Activated CD8-positive, alpha-beta T cell treated with anti-CD3 and anti-CD28 coated beads for 36 hours (primary cell): ENCODE measurements at places on chromosomes 1 and 21. TPM values are rescaled to one million over a fixed set of nuclear protein-coding genes. Genes with fewer than 3 reads are reported as not detected.

DNA sequence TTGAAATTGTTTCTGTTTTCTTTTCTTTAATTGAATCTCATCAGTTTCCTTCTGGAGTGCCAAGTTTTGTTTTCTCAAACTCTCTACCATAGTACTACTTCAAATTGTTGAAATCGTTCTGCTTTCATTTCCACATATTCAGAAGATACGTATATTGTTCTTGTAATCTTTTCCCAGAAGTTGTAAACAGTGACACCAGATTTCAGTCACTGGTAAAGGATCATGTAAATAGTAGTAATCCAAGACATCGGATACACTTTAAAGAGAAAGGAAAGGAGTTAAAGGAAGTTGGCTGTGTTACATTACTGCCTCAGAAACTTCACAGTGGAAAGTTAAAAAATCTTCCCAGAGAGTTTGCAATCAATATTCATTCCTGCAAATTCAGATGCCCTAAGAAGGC, 67.5 kb downstream of the RGL1 start:
- no peak overlapping the region for H3K27ac ChIP-seq
- H3K36me3 ChIP-seq, result no peaks in the 10 kb centered on the region
- DNase-seq, result no peak
- H3K4me1 ChIP-seq, result peaks cover 11% of the 10 kb centered on the region

DNA sequence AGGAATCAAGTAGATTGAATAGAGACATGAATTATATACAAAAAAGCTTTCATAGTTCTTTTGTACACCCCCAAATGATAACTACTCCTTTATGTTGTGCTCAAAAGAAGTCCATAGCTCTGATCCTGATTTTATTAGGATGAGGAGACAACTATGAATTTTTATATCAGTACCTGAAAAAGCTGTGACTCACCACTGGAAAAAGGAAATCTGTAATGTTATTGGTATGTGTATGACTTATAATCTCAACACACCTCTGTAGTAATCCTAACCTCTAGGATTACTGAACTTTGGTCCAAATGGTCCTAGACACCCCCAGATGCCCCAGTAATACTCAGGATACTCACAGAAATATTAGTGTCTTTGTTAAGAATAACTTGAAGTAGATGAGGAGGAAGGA, 10.2 kb downstream of the PRKAB2 start:
- no peak for DNase-seq
- H3K4me1 ChIP-seq, result no peaks in the 10 kb centered on the region
- no peaks in the 10 kb centered on the region for H3K27me3 ChIP-seq
- peaks cover 32% of the 10 kb centered on the region for H3K36me3 ChIP-seq
- no peak overlapping the region for H3K27ac ChIP-seq

DNA sequence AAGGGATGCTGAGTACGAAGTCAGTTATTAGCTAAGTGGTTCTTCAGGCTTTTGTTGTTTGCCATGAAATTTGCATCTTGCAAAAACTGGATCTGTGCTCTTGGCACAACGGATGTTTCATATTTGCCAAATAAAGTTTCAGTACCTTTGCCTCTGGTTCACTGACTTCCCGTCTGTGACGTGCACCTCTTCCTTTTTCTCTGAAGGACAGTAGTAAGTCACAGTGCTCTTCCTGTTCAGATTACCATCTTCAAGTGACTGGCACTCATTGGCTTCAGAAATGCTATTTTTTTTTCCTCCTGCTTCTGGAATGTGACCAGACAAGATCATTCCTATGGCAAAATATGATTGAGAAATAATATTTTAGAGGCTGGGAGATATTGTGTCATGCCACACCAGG, 75.9 kb upstream of the GREM2 start:
- H3K4me1 ChIP-seq, result peaks cover 5% of the 10 kb centered on the region
- DNase-seq, result peak; percentile 15
- no peaks in the 10 kb centered on the region for H3K27me3 ChIP-seq
- no peak overlapping the region for H3K4me3 ChIP-seq

- no peaks in the 10 kb centered on the region for H3K27me3 ChIP-seq
- no peak overlapping the region for H3K4me3 ChIP-seq
- DNase-seq, result no peak
Measured at GRCh38 chr21:46543306-46543705, 61.6 kb downstream of the S100B start.

DNA sequence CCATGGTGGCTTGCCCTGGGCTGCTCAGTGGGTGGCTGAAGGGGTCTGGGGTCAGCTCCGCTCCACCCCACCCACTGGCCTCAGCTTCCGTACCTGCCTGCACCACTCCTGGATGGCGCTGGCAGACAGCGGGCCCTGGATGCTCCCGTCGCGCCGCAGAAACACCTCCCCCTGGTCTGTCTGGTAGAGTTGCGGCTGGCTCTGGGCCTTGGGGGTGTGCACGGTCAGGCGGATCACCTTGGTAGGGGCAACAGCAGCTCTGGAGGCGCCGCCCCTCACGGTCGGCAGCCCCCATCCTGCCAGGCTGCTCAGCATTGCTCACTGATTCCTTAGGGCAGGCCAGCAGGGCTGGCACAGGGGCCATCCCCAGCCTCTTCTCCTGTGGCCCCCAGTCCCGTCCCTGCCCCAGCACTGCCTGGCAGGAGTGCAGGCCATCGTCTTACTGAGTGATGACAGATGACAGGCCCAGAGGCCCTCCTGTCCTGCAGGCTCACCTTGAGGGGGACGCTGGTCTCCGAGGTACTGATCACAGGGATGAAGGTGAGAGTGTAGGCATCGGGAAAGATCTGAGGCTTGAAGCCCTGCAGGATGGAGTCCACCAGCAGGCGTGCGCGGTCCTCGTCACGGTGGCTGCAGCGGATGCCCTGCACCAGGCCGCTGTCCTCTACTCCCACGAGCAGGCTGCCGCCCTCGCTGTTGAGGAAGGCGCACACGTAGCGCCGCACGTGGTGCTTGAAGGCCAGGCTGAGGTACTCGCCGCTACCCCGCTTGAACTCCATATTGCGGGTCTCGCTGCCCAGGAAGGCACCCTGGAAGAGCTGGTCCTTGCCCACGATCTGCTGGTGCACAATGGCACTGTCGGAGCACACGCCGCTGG, 4.1 kb downstream of the SLFNL1 start:
- H3K4me1 ChIP-seq, result peaks cover 13% of the 10 kb centered on the region
- peaks cover 26% of the 10 kb centered on the region for H3K36me3 ChIP-seq
- H3K27ac ChIP-seq, result no peak overlapping the region
- no peak overlapping the region for H3K4me3 ChIP-seq
- H3K27me3 ChIP-seq, result no peaks in the 10 kb centered on the region

DNA sequence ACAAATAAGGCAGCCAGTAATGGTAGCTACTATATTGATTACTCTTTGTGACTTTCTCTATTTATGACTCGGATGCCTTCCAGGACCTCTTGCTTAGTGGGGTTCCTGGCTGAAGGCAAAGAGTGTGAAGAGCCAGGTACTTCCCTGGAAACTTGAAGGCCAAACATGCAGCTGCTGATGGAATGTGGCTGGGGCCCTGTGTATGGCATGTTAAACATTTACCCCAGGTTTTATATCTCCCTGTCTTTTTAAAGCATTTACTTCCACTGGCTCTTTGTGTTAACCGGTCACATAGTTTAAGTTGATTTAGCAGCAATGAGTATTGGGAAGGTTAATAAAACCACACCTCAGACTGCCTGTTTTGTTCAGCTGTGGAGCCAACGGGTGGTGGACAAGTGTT, 45.7 kb upstream of the PAXBP1 start:
- no peaks in the 10 kb centered on the region for H3K27me3 ChIP-seq
- no peak overlapping the region for H3K4me3 ChIP-seq
- no peak overlapping the region for H3K27ac ChIP-seq
- no peak for DNase-seq
- no peaks in the 10 kb centered on the region for H3K4me1 ChIP-seq
- H3K36me3 ChIP-seq, result peaks cover 2% of the 10 kb centered on the region

GRCh38 chr1:153349363-153350320, 1.0 kb upstream of the PGLYRP4 start:
- no peaks in the 10 kb centered on the region for H3K36me3 ChIP-seq
- H3K27me3 ChIP-seq, result peaks cover 17% of the 10 kb centered on the region
- H3K27ac ChIP-seq, result no peak overlapping the region
- H3K4me3 ChIP-seq, result no peak overlapping the region

DNA sequence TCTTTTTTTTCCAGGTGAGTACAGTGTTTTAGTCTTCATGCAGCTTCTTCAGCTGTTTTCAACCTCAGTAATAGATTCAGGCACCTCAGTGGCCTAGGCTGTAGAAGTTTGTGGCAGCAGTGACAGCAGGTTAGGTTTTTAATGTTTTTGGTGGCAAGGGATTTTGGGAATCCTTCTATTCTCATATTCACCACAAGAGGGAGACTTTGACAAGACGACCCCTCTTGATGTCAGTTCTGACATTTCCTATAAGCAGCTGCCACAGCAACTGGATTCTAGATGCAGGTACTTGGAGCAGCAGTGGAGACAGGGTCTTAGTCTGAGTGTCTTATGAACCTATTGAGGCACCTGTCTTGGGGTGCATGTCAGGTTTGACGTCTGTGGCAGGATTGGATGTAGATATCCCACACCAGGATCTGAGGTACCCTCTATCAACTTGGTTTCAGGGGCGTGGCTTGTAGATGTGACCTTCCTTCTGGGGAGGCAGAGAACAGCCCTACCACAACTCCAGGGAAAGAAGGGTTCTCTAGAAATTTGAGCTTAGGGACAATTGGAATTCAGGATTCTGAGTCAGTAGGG, 1104.2 kb upstream of the TMPRSS15 start:
- H3K4me1 ChIP-seq, result no peaks in the 10 kb centered on the region
- no peak overlapping the region for H3K27ac ChIP-seq
- no peaks in the 10 kb centered on the region for H3K27me3 ChIP-seq
- H3K36me3 ChIP-seq, result no peaks in the 10 kb centered on the region
- no peak for DNase-seq

GRCh38 chr1:194004146-194004545, 817.7 kb upstream of the B3GALT2 start:
- no peak overlapping the region for H3K27ac ChIP-seq
- no peaks in the 10 kb centered on the region for H3K36me3 ChIP-seq
- no peak for DNase-seq
- no peak overlapping the region for H3K4me3 ChIP-seq
- H3K27me3 ChIP-seq, result no peaks in the 10 kb centered on the region

- H3K27me3 ChIP-seq, result no peaks in the 10 kb centered on the region
- peaks cover 4% of the 10 kb centered on the region for H3K4me1 ChIP-seq
- DNase-seq, result no peak
- H3K4me3 ChIP-seq, result no peak overlapping the region
- H3K27ac ChIP-seq, result no peak overlapping the region
- H3K36me3 ChIP-seq, result peaks cover 27% of the 10 kb centered on the region
Measured at GRCh38 chr21:41805038-41805437, 38.2 kb upstream of the RIPK4 start.

DNA sequence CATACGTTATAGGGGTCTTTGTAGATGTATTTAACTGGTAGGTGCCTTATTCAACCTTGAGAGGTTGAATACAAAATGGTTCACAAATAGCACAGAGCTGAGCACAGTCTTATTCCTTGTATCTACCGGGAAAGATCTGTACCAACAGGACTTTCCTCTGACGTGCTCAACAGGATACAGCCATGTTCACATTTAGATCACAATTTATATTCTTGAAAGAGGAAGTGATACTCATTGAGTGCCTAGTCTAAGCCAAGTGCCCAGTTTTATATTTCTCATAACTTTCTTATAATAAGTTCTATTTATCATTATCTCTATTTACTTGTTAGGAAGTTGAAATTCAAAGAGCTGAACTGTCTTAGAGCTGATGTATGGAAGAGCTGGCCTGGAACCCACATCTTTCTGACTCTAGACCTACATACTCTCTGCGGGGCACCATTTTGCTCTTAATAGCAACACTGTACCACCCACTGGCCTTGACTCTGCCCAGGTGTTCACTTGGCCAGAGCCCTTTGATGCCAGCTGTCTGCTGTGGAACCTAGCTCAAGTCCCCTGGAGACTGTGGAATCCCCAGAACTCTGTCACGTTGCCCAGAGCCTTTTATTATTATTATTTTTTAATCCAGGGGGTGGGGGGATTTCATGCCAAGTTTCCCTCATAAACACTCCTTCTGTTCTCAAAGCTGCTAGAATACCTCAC, 156.2 kb downstream of the TPR start:
- no peaks in the 10 kb centered on the region for H3K4me1 ChIP-seq
- DNase-seq, result no peak
- no peaks in the 10 kb centered on the region for H3K36me3 ChIP-seq
- H3K4me3 ChIP-seq, result no peak overlapping the region
- no peak overlapping the region for H3K27ac ChIP-seq
- H3K27me3 ChIP-seq, result peaks cover 3% of the 10 kb centered on the region

- no peak overlapping the region for H3K4me3 ChIP-seq
- H3K27me3 ChIP-seq, result peaks cover 5% of the 10 kb centered on the region
- no peaks in the 10 kb centered on the region for H3K4me1 ChIP-seq
- no peak overlapping the region for H3K27ac ChIP-seq
- no peak for DNase-seq
- no peaks in the 10 kb centered on the region for H3K36me3 ChIP-seq
Measured at GRCh38 chr1:14697353-14697752, 98.9 kb downstream of the KAZN start.

DNA sequence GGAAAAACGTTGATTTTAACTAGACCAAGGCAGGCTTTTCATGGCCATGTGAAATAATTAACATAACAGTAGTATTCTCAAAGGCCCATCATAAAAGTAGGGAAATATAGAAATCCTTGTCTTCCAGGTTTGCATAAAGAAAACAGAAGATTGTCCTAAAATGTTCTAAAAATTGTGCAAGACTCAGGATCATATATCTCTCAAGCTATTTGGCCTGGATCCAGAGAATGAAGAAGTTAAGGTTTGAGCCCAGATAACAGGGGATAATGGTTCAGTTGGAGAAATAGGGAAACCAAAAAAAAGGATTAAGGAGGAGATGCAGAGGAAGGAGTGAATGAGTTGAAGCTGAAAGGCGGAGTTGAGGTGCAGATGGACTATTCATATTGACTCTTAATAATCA, 555.5 kb upstream of the NR5A2 start:
- no peak overlapping the region for H3K27ac ChIP-seq
- no peak overlapping the region for H3K4me3 ChIP-seq
- H3K27me3 ChIP-seq, result peaks cover 2% of the 10 kb centered on the region
- H3K4me1 ChIP-seq, result no peaks in the 10 kb centered on the region
- DNase-seq, result no peak

GRCh38 chr1:58809325-58810010, 25.6 kb upstream of the JUN start:
- H3K27me3 ChIP-seq, result no peaks in the 10 kb centered on the region
- no peak for DNase-seq
- no peaks in the 10 kb centered on the region for H3K36me3 ChIP-seq
- no peak overlapping the region for H3K4me3 ChIP-seq
- H3K4me1 ChIP-seq, result peaks cover 31% of the 10 kb centered on the region
- no peak overlapping the region for H3K27ac ChIP-seq

GRCh38 chr1:60388092-60388987, 314.8 kb upstream of the C1orf87 start:
- H3K27me3 ChIP-seq, result peaks cover 1% of the 10 kb centered on the region
- DNase-seq, result no peak
- no peak overlapping the region for H3K4me3 ChIP-seq
- H3K4me1 ChIP-seq, result no peaks in the 10 kb centered on the region
- no peaks in the 10 kb centered on the region for H3K36me3 ChIP-seq
- H3K27ac ChIP-seq, result no peak overlapping the region

The ADGRL4 gene
- total RNA-seq, result not detected

The FCRL4 gene
- not detected for total RNA-seq

The TLR5 gene
- 0.38 TPM for total RNA-seq

The OR10K2 gene
- not detected for total RNA-seq

The CD5L gene
- total RNA-seq, result not detected

The YRDC gene
- 36.2 TPM for total RNA-seq

The EDN2 gene
- total RNA-seq, result not detected

The CLCC1 gene
- 15.2 TPM for total RNA-seq

The TMEM200B gene
- 1.1 TPM for total RNA-seq

The WNT2B gene
- total RNA-seq, result not detected

The CNR2 gene
- 0.25 TPM for total RNA-seq

The VWA5B1 gene
- total RNA-seq, result not detected

The C1QC gene
- not detected for total RNA-seq

The SDC3 gene
- total RNA-seq, result 0.14 TPM

The RPS6KC1 gene
- total RNA-seq, result 5.3 TPM

The ELF3 gene
- 0.27 TPM for total RNA-seq

The GNG12 gene
- not detected for total RNA-seq
